ENCODE measurements at places on chromosomes 5 and 9.

GRCh38 chr5:101720033-101720432 is 576.1 kb downstream of the SLCO4C1 start:
- DNase-seq = no peak

GRCh38 chr5:137372016-137372772 is 126.9 kb downstream of the SPOCK1 start:
- DNase-seq = no peak

- DNase-seq = no peak
Measured at GRCh38 chr9:126614088-126614454, 343 bp downstream of the LMX1B start.

DNA sequence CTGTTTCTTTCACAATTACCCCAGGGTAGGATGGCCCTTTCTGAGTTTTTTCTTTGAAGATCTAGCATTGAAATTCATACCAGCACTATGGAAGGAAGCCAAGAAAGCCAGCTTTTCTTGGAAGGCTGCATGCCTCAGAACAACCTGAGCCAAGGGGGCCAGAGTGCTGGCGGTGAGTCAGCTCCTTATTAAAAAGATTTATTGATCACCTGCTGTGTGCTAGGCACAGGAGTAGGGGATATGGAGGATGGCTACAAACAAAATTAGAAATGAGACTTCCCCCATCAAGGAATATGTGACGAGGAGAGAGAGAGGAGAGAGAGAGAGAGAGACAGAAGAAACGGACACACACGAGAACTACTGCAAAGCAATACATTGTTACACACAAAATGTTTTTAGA is 184.6 kb upstream of the PUM3 start:
- DNase-seq = no peak

All from activated effector memory CD4-positive, alpha-beta T cell treated with Interleukin-2 at 50 U/mL for 16 hours (primary cell).